Lower leg skin (tissue), 4 donors: ENCODE measurements at places on chromosomes 1 and 21.

DNA sequence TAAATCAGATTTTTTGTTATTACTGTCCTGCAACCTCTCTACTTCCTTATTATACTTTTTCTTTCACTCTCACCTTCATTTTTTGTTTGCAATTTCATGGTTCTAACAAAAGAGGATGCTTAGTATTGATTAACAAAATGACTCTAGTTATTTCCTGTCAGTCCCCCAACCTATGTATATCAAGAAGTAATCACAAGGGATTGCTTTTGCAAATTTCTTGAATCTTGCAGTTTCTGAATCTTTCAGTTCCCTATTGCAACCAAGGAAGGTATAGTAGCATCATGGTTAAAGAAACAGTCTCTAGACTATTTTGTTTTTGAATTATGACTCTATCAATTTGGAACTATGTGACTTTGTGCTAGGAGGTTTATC lies 446.9 kb downstream of the NEGR1 start:
- no peak for DNase-seq

DNA sequence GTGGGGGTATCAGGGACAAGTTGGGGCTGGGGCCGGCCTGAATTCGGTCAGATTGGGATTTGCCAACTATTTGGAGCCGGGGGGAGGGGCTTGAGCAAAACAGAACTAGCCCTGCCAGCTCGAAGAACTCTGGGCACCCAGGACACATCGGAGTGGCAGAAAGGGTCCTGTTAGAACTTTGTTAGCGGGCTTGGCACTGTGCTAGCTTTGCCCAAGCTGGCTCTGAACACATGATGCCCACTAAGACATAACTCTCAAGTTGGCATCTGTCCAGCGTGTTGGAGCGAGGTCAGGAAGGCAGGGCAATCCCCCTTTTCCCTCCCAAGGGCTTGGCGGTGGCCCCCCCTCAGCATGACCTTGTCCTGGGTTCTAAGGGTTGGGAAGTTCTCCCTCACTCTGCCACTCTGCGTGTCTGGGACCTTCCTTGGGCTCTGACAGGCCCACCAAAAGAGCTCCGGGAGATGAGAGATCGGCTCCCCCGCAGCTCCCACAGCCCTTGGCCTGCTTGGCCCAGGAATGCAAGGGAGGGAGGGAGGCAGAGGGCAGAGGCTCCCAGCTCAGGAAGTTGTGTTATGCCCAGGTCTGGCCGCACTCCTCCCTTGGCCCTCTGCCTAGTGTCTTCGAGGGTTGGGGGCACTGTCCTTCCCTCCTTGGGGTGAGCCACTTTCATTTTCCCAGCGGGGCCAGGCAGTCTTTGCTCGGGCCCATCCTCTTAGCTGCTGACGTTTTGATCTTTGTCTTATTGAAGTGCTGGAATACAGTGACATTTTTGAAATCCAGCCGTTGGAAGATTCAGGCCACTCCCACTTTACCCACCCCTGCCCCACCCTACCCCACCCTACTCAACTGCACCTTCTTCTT lies 1.2 kb downstream of the LMNA start:
- DNase-seq, result no peak

DNA sequence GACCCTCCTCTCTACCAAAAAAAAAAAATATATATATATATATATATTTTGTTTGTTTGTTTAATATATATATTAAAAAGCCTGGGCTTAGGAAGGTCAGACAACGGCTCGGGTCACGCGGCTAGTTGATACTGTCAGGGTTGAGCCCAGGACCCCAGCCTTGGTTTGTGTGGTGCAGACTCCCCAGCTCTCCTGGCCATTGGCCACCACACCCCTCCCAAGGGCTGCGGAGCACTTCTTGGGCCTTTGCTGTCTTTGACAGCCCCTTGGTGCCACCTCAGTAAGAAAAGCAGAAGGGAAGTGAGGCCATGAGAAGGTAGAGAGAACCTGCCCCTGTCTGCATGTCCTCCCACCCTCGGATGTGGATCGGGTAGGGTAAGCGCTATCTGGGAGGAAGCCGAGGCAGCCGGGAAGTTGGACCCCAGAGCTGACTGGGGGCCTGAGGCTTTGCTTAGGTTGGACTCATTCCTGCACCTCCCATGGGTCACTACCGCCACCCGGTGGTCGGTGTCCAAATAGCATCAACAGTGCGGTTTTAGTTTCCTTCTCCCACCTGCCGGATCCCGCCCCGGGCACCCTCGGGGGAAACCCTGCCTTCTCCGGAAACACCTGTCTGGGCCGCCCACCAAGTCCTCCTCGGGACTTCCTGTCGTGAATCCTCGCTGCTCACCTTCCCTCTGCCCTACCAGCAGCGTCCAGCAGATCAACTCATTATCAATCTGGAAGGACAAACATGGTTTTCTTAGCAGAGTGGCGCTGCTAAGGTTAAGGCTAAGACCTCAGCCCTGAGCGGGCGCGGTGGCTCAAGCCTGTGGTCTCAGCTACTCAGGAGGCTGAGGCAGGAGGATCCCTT lies 29.8 kb upstream of the GNPAT start:
- peak; percentile 96 for DNase-seq

GRCh38 chr1:41053316-41053715 lies 31.8 kb upstream of the SLFNL1 start:
- no peak for DNase-seq

DNA sequence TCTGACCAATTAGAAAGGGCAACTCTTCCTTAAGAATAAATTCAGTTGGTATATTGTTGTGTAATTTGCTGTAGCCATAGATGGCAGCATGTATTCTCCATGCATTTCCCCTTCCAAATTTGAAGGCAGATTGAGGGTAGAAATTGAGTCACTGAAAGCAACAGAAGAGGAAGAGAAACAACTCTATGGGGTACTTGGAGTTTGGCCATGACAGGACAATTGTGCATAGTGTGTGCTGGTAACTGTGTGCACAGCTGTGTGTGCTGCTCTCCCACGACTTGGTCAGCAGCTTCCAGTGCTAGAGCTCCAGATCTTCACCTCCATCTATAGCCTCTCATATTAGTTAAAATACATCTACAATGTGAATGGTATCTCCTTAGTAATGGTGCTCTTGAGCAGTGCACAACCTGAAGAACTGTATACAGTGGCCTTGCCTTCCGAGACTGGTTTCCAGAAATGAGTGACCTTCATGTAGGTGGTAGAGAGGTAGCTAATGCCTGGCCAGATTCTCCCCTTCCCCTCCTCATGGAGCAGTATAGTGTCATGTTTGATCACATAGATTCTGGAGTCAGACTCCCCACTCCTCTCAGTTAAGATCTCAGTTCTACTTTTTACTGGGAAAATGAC lies 882 bp upstream of the FCAMR start:
- DNase-seq, result no peak

DNA sequence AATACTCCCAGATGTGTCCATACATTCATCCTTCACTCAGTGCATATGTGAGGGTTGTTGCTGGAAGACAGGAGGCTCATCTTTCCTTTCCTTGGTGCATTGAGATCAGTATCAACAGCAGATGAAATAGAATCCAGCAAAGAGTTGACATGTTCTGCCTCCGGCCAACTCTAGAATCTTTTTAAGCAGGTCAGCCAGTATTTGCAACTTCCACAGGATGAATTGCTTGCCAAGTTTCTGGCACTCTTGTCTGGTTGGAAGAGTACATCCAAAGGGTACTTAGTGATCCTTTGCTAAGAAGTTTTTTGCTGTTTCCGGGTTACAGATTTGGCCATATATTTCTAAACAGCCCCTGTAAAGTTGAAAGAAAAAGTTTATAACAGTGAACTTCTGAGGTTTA lies 21.1 kb downstream of the SYNC start:
- no peak for DNase-seq

DNA sequence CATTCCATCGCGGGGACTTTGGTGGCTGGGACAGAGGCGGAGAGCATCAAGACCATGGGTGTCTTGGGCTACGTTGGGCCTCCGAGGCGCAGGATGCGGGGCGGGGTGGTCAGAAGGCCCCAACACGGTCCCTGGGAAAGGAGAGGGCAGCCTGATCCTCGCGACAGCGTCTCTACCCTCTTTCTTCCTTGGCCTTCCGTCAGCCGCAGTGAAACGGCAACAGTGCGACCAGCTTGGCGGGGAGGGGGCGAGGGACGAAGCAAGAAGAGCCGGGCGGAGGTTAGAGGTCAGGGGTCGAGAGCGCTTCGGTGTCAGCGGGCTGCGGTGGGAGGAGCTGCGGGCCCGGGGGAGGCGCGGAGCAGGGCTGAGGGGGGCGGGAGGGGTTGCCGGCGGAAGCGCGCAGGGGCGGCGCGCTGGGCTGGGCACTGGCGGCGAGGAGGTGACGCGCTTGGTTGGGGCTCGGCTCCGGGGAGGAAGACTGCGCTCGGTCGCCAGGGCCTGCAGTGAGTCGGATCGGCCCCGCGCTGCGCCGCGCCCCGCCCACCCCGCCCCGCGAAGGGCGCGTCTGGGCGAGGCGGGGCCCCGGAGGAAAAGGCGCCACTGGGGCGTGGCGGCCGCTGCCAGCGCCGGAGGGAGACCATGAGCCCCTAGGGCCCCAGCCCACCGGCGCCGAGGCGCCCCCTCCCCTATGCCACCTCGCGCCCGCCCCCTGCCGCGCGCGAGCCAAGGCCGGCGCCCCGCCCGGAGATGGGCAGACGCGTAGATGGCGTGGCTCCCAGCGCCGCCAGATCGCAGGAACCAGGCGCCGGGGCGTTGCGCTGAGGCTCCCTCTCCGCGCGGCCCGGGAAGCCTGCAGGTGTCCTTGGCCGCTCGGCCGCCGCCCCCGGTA lies at the start of gene KCNC4:
KCNC4 (plus strand) TSS at position 600 of the 889 bp plus-strand sequence. CDS start 1,186 bp downstream, outside the sequence.
- peak; percentile 85 for DNase-seq

GRCh38 chr1:96236156-96236739 lies 485.3 kb upstream of the PTBP2 start:
- DNase-seq, result no peak

- DNase-seq, result no peak
These were observed 439.5 kb downstream of the SMYD3 start for GRCh38 chr1:246067432-246068216.

DNA sequence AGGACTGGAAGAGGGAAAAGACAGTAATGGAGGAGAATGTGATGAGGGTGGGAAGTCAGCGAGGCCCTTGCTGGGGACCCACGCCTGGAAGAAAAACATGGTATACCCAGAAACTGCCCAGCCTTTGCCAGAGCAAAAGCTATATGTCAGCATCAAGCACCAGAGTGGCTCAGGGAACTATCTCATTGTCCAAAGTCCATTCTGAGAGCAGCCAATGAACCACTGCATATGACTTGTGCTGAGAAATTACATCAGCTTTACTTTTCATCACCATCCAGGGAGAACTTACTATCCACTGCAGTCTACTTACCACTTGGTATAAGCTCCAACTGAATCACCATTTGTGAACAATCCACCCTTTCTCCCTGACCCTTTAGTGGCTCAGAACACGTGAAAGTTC lies 148.1 kb downstream of the TTLL7 start:
- no peak for DNase-seq

- DNase-seq, result no peak
These were observed 7.8 kb upstream of the MUTYH start for GRCh38 chr1:45348020-45348419.

- DNase-seq, result no peak
These were observed 40.6 kb downstream of the NTNG1 start for GRCh38 chr1:107181253-107181969.

- DNase-seq, result no peak
These were observed 455.2 kb downstream of the LTN1 start for GRCh38 chr21:28537371-28538079.

DNA sequence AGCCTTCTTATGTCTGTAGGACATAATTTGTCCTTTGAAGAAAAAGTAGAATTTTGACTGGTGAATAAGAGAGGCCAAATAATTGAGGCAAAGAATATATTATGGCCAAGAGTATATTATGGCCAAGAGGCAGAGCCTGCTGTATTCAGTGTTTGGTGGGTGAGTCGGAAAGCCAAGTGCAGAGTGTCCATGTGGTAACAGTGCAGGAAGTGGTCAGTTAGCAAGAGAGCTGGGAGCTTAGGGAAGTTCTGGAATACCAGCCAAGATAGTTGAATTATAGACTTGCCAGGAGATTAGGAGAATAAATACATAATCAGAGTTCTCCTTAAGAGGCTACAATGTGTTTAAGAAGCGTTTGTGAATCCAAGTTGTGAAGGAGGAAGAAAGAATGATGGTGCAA lies 131.5 kb upstream of the LMO4 start:
- DNase-seq, result no peak

GRCh38 chr1:45456531-45456930 lies 34.4 kb downstream of the TESK2 start:
- no peak for DNase-seq

- DNase-seq, result no peak
These were observed 80.5 kb upstream of the PRMT6 start for GRCh38 chr1:106975944-106976343.

- peak; percentile 96 for DNase-seq
These were observed 61.1 kb downstream of the SDC3 start for GRCh38 chr1:30847358-30847972.

- DNase-seq, result no peak
These were observed at the start of gene AGRN for GRCh38 chr1:1020000-1020404. Gene AGRN (plus strand): TSS chr1:1020120. CDS start chr1:1020173, 53 bp downstream.

DNA sequence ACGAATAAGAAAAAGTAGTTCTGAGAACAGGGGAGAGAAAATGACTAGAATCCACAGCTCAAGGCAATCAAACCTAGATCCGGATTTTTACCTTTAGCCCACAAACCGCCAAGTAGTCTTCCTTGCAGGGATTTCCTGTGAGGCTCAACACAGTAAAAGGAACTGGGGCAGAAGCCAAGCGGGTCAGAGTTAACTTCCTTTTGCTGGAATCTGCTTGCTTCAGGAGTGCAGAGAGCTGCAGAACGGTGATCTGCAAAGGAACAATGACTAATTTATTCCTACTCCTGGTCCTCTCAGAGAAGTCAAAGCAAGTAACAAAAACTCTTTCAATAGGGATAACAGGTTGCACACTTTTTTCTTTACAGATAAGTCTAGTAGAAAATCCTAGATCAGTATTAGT lies 53.4 kb downstream of the UBR4 start:
- peak; percentile 86 for DNase-seq

- no peak for DNase-seq
These were observed 155.4 kb downstream of the SMYD3 start for GRCh38 chr1:246351721-246352120.

- DNase-seq, result no peak
These were observed 660.6 kb upstream of the B3GALT2 start for GRCh38 chr1:193846876-193847604.

DNA sequence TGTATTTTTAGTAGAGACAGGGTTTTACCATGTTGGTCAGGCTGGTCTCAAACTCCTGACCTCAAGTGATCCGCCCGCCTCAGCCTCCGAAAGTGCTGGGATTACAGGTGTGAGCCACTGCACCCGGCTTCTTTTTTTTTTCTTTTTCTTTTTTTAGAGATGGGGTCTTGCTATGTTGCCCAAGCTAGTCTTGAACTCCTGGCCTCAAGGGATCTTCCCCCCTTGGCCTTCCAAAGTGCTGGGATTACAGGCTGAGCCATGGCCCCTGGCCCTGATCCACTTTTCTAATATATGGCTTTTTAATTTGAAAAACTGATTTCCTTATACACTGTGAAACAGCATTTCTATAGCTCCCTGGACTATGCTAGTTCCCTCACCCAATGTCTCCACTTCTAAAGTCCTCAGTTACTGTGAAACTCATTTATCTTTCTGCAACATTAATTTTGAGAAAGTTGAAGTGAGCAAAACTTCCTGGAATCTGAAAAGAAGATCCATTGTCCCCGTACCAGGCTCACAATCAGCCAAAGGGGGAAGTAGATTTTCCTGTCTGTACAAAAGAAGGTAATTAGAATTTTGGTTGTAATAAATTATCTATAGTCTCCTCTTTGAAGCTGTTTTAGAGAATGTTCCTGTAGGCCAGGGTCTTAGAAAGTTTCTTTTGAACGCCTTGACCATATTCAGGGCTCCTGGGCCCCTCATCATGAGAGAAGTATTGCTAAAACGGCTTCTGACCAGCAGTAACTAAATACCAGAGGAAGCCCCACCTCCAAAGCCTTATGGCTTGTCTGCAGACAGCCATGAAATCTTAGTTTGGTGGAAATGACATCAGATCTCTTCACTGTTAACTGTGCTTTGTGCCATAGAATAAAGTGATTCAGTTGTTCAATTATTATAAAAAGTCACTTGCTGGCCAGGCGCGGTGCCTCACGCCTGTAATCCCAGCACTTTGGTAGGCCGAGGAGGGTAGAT lies 34.9 kb downstream of the DEGS1 start:
- DNase-seq, result no peak
